ENCODE measurements at places on chromosomes 16 and 17.

- DNase-seq = no peak
These were observed 11.2 kb upstream of the ANKRD40CL start for GRCh38 chr17:50778471-50778870.

DNA sequence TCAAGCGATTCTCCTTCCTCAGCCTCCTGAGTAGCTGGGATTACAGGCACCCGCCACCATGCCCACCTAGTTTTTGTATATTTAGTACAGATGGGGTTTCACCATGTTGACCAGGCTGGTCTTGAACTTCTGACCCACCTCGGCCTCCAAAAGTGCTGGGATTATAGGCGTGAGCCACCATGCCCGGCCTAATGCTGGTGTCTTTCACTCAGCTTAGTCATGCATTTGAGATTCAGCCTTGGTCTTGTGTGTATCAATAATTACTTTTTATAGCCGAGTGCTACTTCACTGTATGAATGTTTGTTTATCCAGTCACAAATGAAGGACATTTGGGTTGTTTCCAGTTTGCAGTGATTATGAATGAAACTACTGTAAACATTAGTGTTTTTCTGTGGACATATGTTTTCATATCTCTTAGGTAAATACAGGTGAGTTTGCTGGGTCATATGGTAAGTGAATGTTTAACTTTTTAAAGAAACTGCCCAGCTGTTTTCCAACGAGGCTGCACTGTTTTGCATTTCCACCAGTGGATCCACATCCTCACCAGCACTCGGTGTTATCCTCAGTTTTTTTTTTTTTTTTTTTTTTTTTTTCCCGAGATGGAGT, 11.0 kb upstream of the PLCG2 start:
- DNase-seq = no peak

GRCh38 chr17:12088035-12088434, 67.4 kb downstream of the MAP2K4 start:
- DNase-seq = no peak

- DNase-seq = no peak
These were observed 38.0 kb downstream of the CA10 start for GRCh38 chr17:52120465-52120864.

DNA sequence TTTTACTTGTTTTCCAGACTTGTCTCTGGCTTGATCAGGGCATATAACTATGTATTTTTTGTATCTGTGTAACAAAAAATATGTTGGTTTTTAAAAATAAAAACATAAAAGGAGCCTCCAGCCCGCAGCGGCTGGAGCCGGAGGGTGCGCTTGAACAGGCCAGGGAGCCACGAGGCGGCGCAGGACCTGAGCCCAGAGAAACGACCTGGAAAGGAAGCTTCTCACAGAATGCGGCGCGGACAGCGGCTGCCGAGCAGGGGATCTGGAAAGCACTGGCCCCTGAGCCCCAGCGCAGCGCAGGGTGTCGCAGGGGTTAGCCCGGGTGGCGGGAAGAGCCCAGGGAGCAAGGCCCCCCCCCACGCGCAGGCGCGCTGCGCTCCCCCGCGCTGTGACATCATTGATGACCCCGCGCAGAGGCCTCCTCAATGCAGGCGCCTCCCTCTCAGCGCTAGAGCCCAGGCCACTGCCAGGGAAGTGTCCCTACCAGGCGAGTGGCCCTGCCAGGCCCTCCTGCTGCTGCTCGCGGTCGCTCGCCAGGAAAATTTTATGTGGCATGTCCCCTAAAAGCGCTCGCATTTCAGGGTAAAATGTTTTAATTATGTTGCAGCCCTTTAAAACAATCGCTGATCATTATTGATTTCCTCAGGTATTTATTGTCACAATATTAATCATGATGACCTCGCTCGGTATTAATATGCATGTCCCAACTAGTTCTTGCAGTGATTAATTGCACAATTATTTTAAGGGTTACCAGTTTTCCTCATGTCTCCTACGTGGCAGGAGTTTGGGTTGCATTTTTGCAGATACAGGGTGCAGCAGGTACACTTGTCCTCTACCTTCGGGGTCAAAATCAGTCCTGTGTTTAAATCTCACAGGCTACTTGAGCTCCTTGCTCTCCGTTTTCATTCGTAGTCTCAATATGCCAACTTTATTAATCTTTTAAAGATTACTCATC, 134.2 kb downstream of the USP22 start:
- DNase-seq = peak; percentile 68

DNA sequence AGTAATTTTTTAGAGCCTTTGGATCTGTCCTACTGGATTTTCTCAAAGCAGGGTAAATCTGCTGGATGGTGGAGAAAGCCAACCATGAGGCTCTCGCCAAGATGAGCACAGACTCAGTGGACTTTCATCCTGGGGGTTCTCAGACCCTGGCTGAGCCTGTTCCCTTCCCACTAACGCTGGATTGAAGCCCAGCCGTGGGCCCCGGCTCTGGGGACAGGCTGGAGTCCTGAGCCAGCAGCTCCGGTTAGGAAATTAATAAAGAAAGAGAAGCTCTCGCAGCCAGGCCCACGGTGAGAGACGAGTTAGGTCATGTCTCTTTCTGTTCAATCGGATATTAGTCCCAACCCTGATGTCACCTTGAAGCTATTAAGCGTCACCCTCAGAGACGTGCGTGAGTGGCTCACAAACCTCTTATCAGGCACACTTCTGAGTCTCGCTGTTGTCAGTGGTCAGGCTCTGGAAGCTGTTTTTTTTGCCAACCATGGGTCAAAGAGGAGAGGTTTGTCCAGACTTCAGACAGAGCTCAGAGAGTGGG, 27.1 kb downstream of the MEOX1 start:
- DNase-seq = no peak

- DNase-seq = no peak
These were observed 108.1 kb downstream of the PMP22 start for GRCh38 chr17:15157051-15157450.

GRCh38 chr16:81810894-81811538, 31.9 kb downstream of the PLCG2 start:
- DNase-seq = no peak

- DNase-seq = no peak
These were observed 1.6 kb downstream of the KCNG4 start for GRCh38 chr16:84237994-84238750.

DNA sequence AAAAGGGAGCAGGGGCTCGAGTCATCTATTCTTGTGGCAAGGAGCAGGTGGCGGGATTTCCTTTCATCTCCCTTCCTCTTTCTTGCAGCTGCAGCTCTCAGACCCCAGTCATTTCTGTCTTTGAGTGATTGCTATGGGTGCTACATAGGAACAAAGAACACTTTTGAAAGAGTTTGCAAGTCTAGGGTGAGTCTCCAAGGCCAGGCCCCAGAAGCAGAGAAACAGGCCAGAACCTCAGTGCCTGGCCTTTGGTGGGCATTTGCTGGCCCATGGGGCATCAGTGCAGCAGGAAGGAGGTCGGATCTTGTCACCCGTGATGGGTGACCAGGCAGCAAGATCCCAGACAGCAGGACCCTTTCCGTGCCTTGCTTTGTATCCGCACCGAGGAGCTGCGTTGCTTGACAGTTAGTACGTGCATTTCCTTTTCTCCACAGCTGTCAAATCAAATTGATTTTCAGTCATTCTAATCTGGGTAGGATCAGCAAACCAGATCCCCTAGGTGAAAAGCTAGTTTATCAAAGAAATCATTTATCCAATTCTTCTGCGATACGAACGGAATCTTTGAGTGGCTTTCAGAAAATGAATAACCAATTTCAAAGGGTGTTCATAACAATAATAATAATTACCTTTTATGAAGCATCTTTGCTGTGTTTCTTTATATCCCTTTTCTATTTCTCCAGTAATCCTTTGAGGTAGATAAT, 244.6 kb upstream of the MAF start:
- no peak for DNase-seq

- DNase-seq = no peak
These were observed 26.9 kb upstream of the SPATA32 start for GRCh38 chr17:45288825-45289224.

- DNase-seq = no peak
These were observed 99.3 kb downstream of the NLK start for GRCh38 chr17:28141773-28142172.

DNA sequence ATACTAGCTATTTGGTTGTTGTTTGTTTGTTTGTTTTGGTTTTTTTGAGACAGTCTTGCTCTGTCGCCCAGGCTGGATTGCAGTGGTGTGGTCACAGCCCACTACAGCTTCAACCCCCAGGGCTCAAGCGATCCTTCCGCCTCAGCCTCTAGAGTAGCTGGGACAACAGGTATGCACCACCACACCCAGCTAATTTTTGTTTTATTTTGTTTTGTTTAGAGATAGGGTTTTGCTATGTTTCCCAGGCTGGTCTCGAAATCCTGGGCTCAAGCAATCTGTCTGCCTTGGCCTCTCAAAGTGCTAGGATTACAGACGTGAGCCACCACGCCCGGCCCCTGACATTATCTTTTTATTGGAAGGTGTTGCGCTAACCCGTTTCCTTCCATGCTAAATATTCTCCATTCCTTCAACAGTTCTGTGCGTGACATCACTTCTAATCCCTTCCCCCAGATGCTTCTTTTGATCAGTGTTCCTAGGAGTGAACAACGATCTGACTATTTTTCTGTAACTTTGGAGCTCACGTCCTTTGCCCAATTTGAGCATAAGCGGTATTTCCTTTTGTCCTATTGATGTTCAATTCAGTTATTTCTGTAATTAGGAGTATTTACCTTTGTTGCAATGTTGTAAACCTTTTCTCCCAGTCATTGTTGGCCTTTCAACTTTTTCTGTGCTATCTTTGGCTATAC, 30.2 kb upstream of the EMP2 start:
- no peak for DNase-seq

- DNase-seq = no peak
These were observed 1.3 kb upstream of the SCN4A start for GRCh38 chr17:63973930-63974593.

DNA sequence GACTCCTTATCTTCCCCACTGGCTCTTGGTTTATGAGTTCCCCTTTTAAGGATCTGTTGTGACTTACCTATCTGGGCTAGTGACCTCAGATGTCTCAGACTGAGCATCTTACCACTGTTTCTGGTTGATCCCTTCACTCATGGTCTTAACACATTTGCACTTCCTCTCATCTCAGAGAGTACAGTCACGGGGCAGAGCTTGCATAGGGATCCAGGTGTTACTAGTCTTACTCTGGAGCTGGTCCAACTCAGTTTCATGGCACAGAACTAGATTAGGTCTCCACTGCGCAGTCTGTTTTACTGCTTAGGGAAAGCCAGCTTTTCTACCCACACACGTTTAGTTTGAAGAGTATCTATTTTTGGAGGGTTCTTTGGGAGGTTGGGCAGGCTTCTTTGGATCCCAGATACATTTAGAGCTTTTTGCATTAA, 10.2 kb downstream of the GABARAPL2 start:
- DNase-seq = no peak

DNA sequence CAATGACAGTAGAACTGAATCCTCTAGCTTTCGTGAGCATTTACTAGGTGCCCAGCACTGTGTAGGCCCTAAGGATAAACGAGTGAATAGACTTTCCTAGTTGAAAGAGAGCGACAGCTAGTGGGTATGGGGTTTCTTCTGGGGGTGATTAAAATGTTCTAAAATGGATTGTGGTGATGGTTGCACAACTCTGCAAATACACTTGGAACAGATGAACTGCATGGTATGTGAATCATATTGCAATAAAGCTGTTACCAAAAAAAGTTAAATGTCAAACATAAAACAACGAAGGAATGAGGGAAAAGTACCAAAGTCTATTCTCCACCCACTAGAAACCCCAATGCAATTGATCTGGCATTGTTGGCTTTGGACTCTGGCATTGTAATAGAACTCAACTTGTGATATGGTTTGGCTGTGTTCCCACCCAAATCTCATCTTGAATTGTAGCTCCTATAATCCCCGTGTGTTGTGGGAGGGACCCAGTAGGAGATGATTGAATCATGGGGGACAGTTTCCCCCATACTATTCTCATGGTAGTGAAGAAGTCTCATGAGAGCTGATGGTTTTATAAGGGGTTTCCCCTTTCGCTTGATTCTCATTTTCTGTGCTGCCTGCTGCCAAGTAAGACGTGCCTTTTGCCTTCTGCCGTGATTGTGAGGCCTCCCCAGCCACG, 70.5 kb downstream of the MARF1 start:
- peak; percentile 24 for DNase-seq

GRCh38 chr16:80527297-80527696, 13.5 kb upstream of the DYNLRB2 start:
- peak; percentile 43 for DNase-seq

GRCh38 chr16:72467157-72467759, 295.3 kb upstream of the PMFBP1 start:
- no peak for DNase-seq

GRCh38 chr17:16438173-16438556, 22.8 kb downstream of the TRPV2 start:
- DNase-seq = no peak

DNA sequence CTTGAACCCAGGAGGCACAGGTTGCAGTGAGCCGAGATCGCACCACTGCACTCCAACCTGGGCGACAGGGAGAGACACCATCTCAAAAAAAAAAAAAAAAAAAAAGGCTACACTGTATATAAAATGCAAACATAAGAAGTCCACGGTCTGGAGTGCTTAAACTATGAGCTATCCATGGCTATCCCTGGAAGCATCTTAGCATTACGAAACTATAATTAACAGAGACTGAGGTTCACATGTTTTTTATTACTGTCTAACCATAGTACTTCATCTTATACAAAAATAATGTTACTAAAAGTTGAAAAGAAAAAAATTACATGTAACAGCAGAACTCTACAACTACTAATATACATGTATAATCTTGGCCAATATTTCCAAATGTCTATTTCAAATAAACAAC, 32.8 kb downstream of the HELZ start:
- DNase-seq = no peak

DNA sequence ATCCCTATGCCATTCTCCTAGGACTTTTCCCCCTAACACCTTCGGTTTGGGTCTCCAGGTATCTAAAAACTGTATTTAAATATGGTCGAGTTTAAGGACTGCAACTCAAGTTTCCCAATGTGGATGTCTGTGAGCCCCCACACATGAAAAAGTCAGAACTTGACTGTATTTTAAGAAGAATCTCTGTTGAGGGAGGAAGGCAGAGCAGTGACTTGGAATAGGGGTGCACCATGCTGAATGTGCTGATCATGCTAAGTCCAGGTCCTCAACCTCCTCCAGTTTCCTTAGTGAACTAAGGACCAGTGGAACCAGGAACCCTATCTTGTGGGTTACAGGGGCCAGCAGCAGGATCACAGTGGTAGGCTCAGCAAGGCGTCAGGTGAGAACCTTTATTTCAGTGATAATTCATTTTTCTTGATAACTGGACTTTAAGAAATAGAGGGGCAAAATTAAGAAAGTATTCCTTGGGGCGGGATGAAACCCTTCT, 19.5 kb downstream of the GRB7 start:
- DNase-seq = no peak

- DNase-seq = no peak
These were observed 8.2 kb upstream of the CIITA start for GRCh38 chr16:10868596-10869469.

GRCh38 chr16:13005721-13006247, 104.4 kb downstream of the SHISA9 start:
- no peak for DNase-seq

- no peak for DNase-seq
These were observed 43.0 kb upstream of the TAC4 start for GRCh38 chr17:49890852-49891251.

Measured in activated T-cell treated with anti-CD3 and anti-CD28 coated beads for 24 hours (primary cell).